ENCODE measurements at places on chromosomes 5 and 9.

DNA sequence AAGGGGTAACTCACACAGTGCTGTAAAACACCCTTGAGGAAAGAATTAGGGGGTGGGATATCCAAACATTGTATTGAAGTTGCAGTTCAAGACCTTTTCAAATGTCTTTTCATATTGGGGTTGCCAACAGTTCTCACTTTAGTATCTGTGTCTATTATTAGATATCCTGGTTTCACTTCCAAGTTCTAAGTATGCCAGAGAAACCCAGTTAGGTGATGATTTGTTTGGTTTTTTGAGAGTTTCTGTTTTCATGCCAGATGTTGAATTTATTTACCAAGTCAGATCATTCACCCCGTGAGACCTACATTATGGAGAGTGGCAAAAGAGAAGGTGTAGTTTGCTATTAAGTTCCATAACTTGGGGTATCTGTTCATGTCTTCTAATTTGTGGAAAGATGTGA, 64.5 kb downstream of the C9orf152 start:
- DNase-seq: no peak

GRCh38 chr9:123657099-123657498, 272.8 kb downstream of the DENND1A start:
- no peak for DNase-seq

GRCh38 chr5:77892061-77893010, 116.2 kb upstream of the TBCA start:
- DNase-seq: no peak

GRCh38 chr5:39670391-39670790, 245.6 kb upstream of the DAB2 start:
- no peak for DNase-seq

GRCh38 chr5:395921-396530, 47.0 kb upstream of the EXOC3 start:
- no peak for DNase-seq

- DNase-seq: no peak
Observed at GRCh38 chr5:43041669-43042175, 1.6 kb upstream of the ANXA2R start.
